ENCODE measurements at places on chromosomes 4 and X. TPM values are rescaled to one million over a fixed set of nuclear protein-coding genes. Genes with fewer than 3 reads are reported as not detected.

The ADAM29 gene
- not detected for total RNA-seq

The PDZD11 gene
- 35.3 TPM for total RNA-seq

GRCh38 chrX:12170755-12171154 lies 32.5 kb downstream of the FRMPD4 start:
- no peak for DNase-seq
- H3K4me1 ChIP-seq, result no peaks in the 10 kb centered on the region

- H3K27me3 ChIP-seq, result no peaks in the 10 kb centered on the region
- H3K4me3 ChIP-seq, result no peak overlapping the region
- H3K27ac ChIP-seq, result no peak overlapping the region
- no peaks in the 10 kb centered on the region for H3K36me3 ChIP-seq
- DNase-seq, result no peak
Observed at GRCh38 chr4:102036619-102037376, 246.3 kb downstream of the BANK1 start.

- DNase-seq, result no peak
- H3K27me3 ChIP-seq, result no peaks in the 10 kb centered on the region
- H3K4me3 ChIP-seq, result no peak overlapping the region
- no peaks in the 10 kb centered on the region for H3K36me3 ChIP-seq
- H3K27ac ChIP-seq, result no peak overlapping the region
Observed at GRCh38 chr4:126395664-126396063, 1080.9 kb downstream of the FAT4 start.

The KLHL4 gene
- 0.70 TPM for total RNA-seq

GRCh38 chr4:67014592-67014991 lies 530.7 kb downstream of the CENPC start:
- H3K4me3 ChIP-seq, result no peak overlapping the region
- no peaks in the 10 kb centered on the region for H3K4me1 ChIP-seq
- DNase-seq, result no peak
- no peak overlapping the region for H3K27ac ChIP-seq
- H3K27me3 ChIP-seq, result no peaks in the 10 kb centered on the region

DNA sequence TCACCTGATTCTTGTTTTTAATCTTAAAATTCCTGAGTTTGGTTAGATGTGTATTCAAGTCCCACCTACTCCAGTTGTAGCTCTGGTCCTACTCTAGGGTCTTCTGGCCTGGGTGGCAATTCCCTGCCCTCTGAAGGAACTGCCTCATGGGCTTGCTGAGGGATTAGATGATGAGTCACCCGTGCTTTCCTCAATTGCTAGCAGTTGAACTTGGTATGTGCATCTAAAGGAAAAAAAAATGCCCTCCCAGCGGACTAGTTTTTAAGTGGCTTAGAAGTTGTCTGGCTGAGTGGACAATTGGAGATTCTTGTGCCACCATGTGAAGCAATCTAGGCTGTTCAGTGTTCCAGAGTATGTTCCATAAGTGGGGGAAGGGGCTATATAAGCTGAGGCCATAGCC lies 127.0 kb downstream of the CCNG2 start:
- H3K36me3 ChIP-seq, result no peaks in the 10 kb centered on the region
- no peaks in the 10 kb centered on the region for H3K4me1 ChIP-seq
- no peak for DNase-seq
- no peak overlapping the region for H3K4me3 ChIP-seq

- peaks cover 5% of the 10 kb centered on the region for H3K36me3 ChIP-seq
- H3K27me3 ChIP-seq, result no peaks in the 10 kb centered on the region
- no peak for DNase-seq
Observed at GRCh38 chr4:183639291-183639690, 19.7 kb downstream of the RWDD4 start.

DNA sequence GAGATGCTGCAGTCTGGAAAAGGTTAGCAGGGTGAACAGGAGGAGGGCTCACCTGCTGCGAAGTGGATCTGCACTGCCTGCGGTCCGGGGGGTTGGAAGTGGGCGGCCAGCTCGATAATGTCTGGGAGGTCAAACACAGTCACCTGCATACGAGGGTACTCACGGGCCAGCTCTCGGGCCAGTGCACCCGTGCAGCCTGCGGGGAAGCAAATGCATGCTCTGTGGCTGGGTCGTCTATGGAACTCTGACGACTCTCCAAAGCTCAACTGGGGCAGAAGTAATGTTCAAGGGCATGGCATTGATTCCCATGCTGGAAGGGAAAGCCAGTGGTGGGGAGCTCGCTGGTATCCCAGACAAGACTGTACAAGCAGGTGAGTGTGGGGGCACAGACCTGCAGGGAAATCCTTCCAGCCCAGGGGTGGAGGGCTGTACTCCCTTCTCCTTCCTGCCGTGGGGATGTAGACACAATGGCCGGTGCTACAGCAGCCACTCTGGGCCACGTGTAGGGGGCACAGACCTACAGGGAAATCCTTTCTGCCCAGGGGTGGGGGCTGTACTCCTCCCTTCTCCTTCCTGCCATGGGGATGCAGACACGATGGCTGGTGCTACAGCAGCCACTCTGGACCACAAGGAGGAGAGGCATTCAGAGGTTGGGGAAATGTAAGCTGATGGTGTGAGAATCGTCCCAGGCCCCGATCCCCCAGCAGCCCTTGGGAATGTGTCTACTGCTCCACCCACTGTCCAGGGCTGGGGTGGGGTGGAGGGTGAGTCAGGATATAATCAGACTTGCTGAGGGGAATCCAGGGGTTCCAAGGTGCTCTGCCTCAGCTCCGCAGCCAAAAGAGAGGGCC lies 26.2 kb upstream of the SLC25A6 start:
- DNase-seq, result no peak
- H3K27me3 ChIP-seq, result no peaks in the 10 kb centered on the region
- H3K4me1 ChIP-seq, result no peaks in the 10 kb centered on the region
- peaks cover 5% of the 10 kb centered on the region for H3K36me3 ChIP-seq
- no peak overlapping the region for H3K27ac ChIP-seq
- H3K4me3 ChIP-seq, result no peak overlapping the region

The SLC34A2 gene
- not detected for total RNA-seq

GRCh38 chr4:73258436-73258685 lies 237 bp downstream of the ANKRD17 start:
- no peaks in the 10 kb centered on the region for H3K27me3 ChIP-seq
- no peaks in the 10 kb centered on the region for H3K36me3 ChIP-seq
- peak overlapping the region; percentile 85 for H3K4me3 ChIP-seq
- DNase-seq, result no peak

DNA sequence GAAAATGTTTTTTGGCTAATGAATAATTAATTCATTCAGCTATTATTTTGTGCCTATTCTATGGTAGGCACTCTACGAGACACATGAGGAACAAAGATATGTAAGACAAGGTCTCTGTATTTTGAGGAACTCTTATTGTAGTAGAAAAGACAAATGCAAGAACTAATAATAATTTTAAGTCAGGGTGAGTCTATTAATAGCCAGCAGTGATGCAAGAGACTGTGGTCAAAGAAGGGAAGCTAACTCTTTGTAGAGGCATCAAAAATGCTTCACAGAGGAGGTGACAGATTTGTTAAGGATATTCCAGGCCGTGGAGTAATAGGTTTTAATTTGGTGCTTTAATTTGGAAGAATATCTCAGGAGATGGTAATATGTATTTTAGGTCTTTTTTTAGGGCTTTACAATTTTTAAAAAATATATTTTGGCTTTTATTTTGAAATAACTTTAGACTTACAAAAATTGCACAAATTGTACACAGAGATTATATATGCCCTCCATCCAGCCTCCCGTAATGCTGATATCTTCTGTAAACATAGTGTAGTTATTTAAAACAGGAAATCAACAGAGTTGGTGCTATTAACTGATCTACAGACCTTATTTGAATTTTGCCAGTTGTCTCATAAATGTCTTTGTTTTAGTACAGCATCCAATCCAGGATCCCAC lies 48.1 kb downstream of the DCLK2 start:
- peak; percentile 21 for DNase-seq
- H3K27me3 ChIP-seq, result no peaks in the 10 kb centered on the region
- H3K4me1 ChIP-seq, result peaks cover 12% of the 10 kb centered on the region
- H3K27ac ChIP-seq, result no peak overlapping the region
- H3K4me3 ChIP-seq, result no peak overlapping the region
- H3K36me3 ChIP-seq, result no peaks in the 10 kb centered on the region

DNA sequence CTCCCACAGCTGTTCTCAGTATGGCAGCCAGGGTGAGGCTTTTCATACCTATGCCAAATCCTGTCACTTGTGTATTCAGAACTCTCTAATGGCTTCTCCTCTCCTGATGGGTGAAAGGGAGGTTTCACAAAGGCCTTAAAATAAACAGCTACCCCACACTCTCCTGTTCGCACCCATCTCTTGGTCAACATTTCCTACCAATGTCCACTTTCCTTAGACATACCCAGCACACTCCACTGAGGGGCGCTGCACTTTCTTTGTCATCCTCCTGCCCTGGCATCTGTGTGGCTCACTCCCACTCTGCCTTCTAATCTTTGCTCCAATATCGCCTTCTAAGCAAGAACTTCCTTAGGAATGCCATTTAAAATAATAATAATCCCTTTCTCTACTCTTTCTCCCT lies 313.3 kb downstream of the PPP3CA start:
- H3K4me3 ChIP-seq, result no peak overlapping the region
- H3K27me3 ChIP-seq, result no peaks in the 10 kb centered on the region
- H3K4me1 ChIP-seq, result peaks cover 12% of the 10 kb centered on the region
- DNase-seq, result no peak

DNA sequence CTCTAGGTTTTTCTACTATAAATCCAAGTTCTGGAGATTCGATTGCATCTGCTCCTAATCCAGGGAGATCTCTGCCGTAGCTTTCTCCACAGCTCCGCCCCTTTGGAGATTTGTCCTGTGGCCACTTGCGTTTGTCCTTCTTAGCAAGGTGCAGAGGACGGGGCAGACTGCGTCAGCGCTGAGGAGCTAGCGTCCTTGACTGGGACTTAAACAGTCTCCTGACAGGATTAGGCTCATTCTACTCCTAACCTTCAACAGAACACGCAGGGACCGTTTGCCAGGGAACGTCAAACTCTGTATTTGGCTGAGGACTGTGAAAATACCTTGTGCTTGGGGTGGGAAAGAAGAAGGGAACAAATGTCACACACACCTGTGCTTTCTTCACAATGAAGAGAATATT lies 38.6 kb downstream of the SORBS2 start:
- no peaks in the 10 kb centered on the region for H3K36me3 ChIP-seq
- peak overlapping the region; percentile 4 for H3K4me3 ChIP-seq
- peaks cover 44% of the 10 kb centered on the region for H3K4me1 ChIP-seq
- no peaks in the 10 kb centered on the region for H3K27me3 ChIP-seq
- peak; percentile 46 for DNase-seq

- DNase-seq, result no peak
- no peaks in the 10 kb centered on the region for H3K36me3 ChIP-seq
- H3K4me3 ChIP-seq, result no peak overlapping the region
- no peak overlapping the region for H3K27ac ChIP-seq
Observed at GRCh38 chr4:4330794-4331193, 40.7 kb downstream of the ZBTB49 start.

- H3K4me1 ChIP-seq, result peaks cover 41% of the 10 kb centered on the region
- no peak overlapping the region for H3K4me3 ChIP-seq
- H3K27me3 ChIP-seq, result no peaks in the 10 kb centered on the region
- no peak for DNase-seq
- no peaks in the 10 kb centered on the region for H3K36me3 ChIP-seq
Observed at GRCh38 chr4:98519268-98519977, 139.0 kb downstream of the TSPAN5 start.

GRCh38 chr4:176587920-176588319 lies 204.8 kb downstream of the VEGFC start:
- no peaks in the 10 kb centered on the region for H3K4me1 ChIP-seq
- DNase-seq, result no peak
- H3K27ac ChIP-seq, result no peak overlapping the region
- no peaks in the 10 kb centered on the region for H3K36me3 ChIP-seq

GRCh38 chr4:165698272-165698671 lies 174.8 kb upstream of the TLL1 start:
- no peak overlapping the region for H3K27ac ChIP-seq
- H3K4me1 ChIP-seq, result no peaks in the 10 kb centered on the region
- no peak for DNase-seq
- H3K4me3 ChIP-seq, result no peak overlapping the region

- H3K4me3 ChIP-seq, result no peak overlapping the region
- H3K36me3 ChIP-seq, result no peaks in the 10 kb centered on the region
- no peak for DNase-seq
- no peaks in the 10 kb centered on the region for H3K4me1 ChIP-seq
- no peaks in the 10 kb centered on the region for H3K27me3 ChIP-seq
- H3K27ac ChIP-seq, result no peak overlapping the region
Observed at GRCh38 chrX:40773188-40773587, 37.8 kb upstream of the MED14 start.

DNA sequence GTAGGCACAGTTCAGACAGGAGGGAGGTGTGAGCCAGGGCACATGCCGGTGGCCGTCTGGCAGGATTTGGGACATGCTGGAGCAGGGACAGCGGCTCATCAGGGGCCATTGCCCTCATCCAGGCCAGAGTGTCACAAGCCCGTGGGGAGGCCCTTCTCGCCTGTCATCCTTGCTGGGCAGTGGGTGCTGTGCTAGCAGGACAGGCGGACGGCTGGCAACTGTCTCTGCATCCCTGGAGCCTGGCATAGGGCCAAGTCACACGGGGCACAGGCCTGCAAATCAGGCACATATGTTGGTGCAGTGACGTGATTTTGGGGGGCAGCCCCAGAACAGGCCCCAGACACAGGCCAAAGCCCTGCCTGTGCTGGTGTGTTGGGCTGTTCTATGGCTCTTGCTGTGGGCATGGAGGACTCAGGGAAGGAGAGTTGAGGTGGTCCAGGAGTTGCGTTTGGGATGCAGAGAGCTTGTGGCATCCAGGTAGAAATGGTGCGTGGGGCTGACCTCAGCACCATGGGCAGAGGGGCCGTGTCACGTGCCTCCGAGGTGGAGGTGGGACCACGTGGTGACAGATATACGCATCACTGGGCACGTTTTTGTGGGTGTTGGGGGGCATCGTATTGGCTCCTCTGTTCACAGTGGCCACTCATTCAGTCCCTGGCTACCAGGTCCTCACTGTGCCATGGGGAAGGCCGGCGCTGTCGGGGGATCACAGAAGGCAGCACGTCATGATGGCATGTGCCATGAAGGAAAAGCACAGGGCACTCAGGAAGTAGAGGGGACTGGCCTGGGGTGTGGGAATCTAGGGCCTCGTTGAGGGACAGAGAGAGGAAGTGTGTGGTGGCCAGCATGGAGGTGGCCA lies 14.6 kb upstream of the MSANTD1 start:
- no peak overlapping the region for H3K27ac ChIP-seq
- no peak overlapping the region for H3K4me3 ChIP-seq
- no peak for DNase-seq
- no peaks in the 10 kb centered on the region for H3K4me1 ChIP-seq

DNA sequence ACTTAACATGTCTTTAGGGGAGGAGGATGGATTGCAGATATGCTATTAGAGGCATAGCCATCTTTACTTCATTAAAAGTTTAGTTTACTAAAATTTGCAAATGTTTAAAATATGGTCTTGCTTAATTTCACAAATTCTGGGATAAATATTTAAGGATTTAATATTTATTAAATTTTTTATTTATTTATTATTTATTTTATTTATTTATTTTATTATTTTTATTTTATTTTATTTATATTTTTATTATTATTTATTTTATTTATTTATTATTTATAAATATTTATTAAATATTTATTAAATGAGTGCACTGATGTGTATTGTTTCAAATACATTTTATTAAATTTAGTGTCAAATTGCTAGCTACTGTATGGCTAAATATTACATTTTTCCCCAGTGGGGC lies 46.0 kb downstream of the FAT4 start:
- H3K4me3 ChIP-seq, result no peak overlapping the region
- H3K27ac ChIP-seq, result no peak overlapping the region
- no peak for DNase-seq
